ENCODE measurements at places on chromosomes 12 and 14.

GRCh38 chr12:109127533-109128242, 11.3 kb downstream of the ACACB start:
- DNase-seq, result no peak

GRCh38 chr12:53218551-53219291, 11.7 kb upstream of the ITGB7 start:
- no peak for DNase-seq

DNA sequence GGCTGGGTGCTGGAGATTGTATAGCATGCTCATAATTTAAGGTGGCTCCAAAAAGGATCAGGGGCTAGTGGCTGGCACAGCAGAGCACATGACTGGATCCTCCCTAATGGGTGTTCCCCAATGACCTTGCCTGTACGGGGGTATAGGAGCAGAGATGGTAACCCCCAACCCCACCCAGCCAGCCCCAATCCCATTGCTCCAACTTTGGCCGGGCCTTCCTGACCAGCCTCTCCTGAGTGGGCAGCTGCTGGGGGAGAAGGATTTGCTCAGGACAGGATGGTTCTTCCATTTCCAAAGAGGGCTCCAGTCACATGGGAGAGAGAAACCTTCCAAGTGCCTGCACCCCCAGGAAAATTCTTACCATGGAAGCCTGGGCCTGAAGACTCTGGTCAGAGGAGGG, 15.3 kb upstream of the NR4A1 start:
- no peak for DNase-seq

- no peak for DNase-seq
Measured at GRCh38 chr12:131723532-131723931, 12.6 kb downstream of the SFSWAP start.

GRCh38 chr14:64266239-64266638, 27.9 kb downstream of the ESR2 start:
- DNase-seq, result no peak

GRCh38 chr14:45785240-45785639, 532.2 kb upstream of the MIS18BP1 start:
- DNase-seq, result no peak

DNA sequence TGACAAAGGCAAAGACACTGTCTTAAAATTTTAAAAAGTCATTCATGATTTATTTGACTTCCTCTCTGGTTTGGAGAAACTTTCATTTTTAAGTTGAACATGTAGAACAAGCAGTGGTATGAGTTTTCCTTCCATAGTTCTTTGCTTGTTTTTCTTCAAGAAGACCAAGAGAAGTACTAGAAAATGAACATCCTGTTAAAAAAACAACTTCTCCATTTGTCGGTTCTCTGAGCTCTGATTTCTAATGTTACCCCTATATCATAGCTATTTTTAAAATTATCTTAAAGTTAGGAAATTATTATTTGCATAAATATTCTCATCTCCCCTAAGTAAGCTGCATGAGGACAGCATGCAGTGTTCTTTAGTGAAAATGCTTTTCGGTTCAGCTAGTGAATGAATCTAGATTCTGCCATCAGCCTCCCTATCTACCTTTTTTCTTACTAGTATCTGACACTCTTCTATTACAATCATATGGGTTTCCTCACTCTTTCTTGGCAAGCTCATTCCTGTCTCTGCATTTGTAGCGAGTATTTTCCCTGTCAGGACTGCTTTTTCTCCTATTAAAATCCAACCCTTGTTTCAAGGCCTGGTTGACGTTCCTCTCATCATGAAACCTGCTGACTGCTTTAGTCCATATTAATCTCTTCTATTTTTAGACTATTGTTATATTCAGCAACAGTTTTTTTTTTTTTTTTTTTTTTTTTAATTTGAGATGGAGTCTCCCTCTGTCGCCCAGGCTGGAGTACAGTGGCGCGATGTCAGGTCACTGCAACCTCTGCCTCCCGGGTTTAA, 15.8 kb downstream of the DIP2B start:
- no peak for DNase-seq

All from activated naive CD4-positive, alpha-beta T cell (primary cell).